ENCODE measurements at places on chromosomes 1 and 21.

GRCh38 chr1:67723126-67723525 lies 38.1 kb downstream of the GADD45A start:
- no peak for DNase-seq

- no peak for DNase-seq
Observed at GRCh38 chr1:38958967-38959366, 17.3 kb upstream of the RHBDL2 start.

GRCh38 chr21:40985370-40985769 lies 138.4 kb upstream of the DSCAM start:
- no peak for DNase-seq

GRCh38 chr1:156436141-156437036 lies 64.2 kb downstream of the MEF2D start:
- no peak for DNase-seq

DNA sequence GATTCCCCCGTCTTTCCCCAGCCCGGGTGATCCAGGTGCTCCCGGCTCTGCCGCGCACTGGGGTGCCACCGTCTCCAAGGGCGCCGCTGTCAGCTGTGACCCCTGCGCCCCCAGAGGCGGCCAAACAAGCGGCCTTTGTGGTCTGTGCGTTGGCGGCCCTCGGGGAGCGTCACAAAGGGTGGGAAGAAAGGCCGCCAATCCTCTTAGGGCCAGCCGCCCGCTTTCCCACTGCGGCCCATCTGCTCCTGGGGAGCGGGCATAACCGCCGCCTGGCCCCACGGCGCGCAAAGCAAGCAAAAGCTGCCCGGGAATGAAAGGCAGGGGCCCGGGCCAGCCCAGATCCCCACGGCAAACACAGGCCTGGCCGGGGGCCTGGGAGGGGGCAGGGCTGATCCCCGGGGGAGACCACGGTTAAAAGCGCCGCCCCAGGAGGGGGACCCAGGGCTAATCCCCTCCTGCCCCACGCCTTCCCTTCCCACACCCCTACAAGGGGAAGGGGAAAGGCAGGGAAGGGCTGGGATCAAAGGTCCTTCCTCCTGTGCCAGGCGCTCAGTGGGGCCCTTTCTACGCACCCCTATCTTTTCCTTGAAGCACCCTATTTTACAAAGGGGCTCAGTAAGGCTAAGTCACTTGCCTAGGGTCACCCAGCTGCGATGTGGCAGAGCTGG lies 24.0 kb downstream of the C1QB start:
- DNase-seq = no peak

DNA sequence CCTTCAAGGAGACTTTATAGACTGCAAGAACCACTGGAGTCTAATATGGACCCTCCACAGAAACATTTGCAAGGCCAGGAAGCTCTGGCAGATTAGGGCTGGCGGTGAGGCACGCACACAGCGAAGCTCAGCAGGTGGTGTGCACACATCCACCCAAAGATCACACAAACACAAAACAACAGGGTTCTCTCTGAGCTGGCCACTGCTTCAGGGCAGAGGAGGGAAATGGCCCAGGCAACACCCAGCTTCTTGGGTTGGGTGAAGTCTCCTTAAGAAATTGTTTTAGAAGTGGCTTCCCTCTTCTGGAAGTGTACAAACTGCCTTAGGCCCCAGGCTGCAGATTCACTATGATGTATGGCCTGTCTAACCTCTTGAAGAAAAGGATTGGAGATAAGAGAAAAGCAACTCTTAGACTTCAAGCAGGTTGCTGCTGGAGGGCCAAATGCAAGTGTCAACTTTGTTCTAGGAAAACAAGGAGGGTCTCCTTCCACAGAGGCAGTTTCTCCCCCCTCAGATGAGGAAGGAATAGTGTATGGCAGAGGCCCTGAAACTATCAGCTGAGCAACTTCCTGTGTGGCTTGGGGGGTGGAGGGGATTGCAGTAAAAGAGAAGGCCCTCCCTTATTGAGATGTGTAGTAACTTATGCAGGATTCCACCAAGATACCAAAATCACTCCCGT lies 2.0 kb downstream of the RCSD1 start:
- DNase-seq = no peak

DNA sequence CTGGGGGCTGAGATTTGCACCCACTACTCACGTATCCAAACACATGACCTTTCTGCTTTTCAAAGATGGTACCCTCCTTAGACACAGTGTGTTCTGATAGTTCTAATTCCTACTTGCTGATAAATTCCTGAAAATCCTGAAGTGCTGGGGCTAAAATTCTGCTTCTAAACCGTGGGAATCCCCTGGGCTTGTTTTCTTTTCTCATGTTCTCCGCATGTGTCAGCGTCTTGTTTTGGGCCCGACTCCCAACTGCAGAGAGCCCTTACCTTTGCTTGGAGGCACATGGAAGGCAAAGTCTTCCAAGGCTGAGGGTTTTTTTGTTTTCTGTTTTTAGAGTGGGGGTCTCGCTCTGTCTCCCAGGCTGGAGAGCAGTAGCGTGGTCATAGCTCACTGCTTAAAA lies 27.2 kb downstream of the PSMG1 start:
- no peak for DNase-seq

Measured in hematopoietic multipotent progenitor cell treated with erythropoietin and hydrocortisone succinate and interleukin-3 and kit ligand, for 15 days (in vitro differentiated cells).